Osteocyte (in vitro differentiated cells): ENCODE measurements at places on chromosomes 3 and 15.

- H3K4me1 ChIP-seq, result no peaks in the 10 kb centered on the region
- H3K27ac ChIP-seq, result no peak overlapping the region
- H3K27me3 ChIP-seq, result peaks cover 52% of the 10 kb centered on the region
- H3K4me3 ChIP-seq, result no peak overlapping the region
- DNase-seq, result no peak
Measured at GRCh38 chr3:112339134-112339533, 6.2 kb downstream of the CD200 start.

DNA sequence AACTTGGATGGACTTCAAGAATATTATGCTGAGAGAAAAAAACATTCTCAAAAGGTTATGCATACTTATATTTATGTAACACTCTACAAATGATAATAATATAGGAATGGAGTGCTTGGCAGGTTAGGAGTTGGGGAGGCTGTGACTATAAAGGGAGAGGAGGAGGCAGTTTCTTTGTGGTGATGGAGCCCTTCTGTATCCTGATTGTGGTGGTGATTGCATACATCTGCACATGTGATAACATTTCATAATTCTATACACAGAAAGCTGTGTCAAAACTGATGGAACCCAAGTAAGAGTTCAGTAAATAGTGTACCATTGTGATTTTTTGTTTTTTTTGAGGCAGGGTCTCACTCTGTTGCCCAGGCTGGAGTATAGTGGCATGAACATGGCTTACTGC lies 31.7 kb upstream of the FAM3D start:
- no peak overlapping the region for H3K27ac ChIP-seq
- H3K4me1 ChIP-seq, result no peaks in the 10 kb centered on the region
- peaks cover 20% of the 10 kb centered on the region for H3K27me3 ChIP-seq
- H3K36me3 ChIP-seq, result no peaks in the 10 kb centered on the region

DNA sequence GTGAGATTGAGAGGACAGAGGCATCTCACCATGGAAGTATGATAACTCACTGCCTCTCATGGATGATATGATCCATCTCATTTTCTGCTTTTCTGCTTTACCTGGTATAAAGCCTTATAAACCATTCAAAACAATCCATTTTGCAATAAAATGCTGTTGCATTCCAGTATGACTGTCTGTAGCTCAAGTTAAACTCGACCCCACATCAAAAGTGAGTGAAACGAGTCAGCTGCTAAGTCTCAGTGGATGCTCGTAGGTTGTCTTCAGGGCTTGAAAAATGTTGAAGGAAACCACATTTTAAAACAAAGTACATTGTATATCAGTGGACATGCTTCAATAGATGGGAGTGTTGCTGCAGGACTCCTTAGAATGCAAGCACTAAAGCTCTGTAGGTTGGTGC lies 839.0 kb downstream of the TUSC7 start:
- no peak overlapping the region for H3K4me3 ChIP-seq
- no peak for DNase-seq
- no peaks in the 10 kb centered on the region for H3K36me3 ChIP-seq
- H3K4me1 ChIP-seq, result peaks cover 6% of the 10 kb centered on the region
- H3K27me3 ChIP-seq, result peaks cover 2% of the 10 kb centered on the region

DNA sequence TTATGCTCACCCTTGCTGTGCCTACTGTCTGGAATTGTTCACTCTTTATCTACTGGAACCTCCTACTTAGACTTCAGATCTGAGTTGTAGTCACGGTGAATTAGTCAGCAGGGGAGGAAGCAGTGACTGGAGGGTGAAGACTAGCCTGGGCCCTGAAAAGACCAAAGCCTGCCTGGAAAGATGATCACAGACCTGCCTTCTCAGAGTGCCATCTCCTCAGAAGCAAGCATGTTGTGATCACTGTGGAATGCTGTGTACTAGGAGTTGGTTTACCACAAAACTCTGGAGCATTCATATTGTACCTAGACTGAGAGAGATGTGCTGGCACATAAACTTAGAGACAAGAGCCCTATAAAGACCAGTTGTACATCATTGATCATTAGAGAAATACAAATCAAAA lies 100.7 kb upstream of the SCN10A start:
- H3K27me3 ChIP-seq, result no peaks in the 10 kb centered on the region
- H3K27ac ChIP-seq, result no peak overlapping the region
- no peak for DNase-seq
- no peaks in the 10 kb centered on the region for H3K4me1 ChIP-seq
- H3K36me3 ChIP-seq, result no peaks in the 10 kb centered on the region

GRCh38 chr15:96070636-96071035 lies 259.9 kb upstream of the NR2F2 start:
- H3K36me3 ChIP-seq, result no peaks in the 10 kb centered on the region
- no peaks in the 10 kb centered on the region for H3K4me1 ChIP-seq
- H3K4me3 ChIP-seq, result no peak overlapping the region

- no peak for DNase-seq
- no peaks in the 10 kb centered on the region for H3K36me3 ChIP-seq
- no peak overlapping the region for H3K4me3 ChIP-seq
- no peak overlapping the region for H3K27ac ChIP-seq
Measured at GRCh38 chr3:46143951-46144473, 64.1 kb downstream of the CCR1 start.

- no peaks in the 10 kb centered on the region for H3K36me3 ChIP-seq
- peaks cover 6% of the 10 kb centered on the region for H3K4me1 ChIP-seq
- DNase-seq, result no peak
- H3K27ac ChIP-seq, result no peak overlapping the region
- no peaks in the 10 kb centered on the region for H3K27me3 ChIP-seq
Measured at GRCh38 chr15:65806397-65806796, 14.3 kb upstream of the DENND4A start.

DNA sequence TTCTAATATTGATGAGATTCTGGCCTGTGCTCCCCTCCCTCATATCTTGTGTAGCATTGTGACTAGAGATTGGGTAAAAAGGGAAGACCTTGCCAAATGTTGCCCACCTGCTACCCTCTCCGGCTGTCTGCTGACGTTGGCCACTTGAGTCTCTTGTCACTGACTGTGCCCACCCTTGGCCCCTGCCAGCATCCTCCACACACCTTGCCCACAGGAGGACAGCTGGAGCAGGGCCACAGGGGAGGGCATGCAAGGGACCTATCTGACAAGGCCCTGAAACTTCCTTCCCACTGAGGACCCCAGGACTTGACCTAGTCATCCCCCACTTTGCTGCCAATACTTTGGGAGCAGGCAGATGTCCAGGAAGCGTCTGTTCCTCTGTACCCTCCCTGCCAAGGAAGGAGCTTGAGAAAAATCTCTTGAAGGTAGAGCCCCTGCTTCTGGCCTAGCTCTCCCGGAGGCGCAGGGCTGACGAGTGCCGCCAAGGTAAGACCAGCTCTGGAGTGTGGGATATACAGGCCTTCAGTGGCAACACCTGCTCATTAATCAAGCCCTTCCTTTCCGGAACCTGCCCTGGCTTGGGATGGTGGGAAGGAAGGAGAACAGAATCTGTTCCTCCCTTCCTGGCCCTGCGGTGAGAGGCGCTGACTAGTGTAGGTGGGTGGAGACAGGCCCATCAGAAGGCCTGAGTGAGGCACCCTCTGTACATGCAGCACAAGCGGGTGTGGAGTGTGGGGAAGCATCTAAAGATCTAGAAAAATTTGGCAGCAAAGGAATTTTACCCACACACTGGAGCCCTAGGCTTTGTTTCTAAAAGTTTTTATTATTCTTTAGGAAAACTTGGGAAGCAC lies 4.9 kb upstream of the PAK6 start:
- no peak overlapping the region for H3K27ac ChIP-seq
- H3K4me1 ChIP-seq, result peaks cover 4% of the 10 kb centered on the region
- H3K36me3 ChIP-seq, result no peaks in the 10 kb centered on the region
- H3K4me3 ChIP-seq, result no peak overlapping the region

GRCh38 chr3:58296269-58296668 lies 9.8 kb upstream of the RPP14 start:
- H3K36me3 ChIP-seq, result no peaks in the 10 kb centered on the region
- H3K4me3 ChIP-seq, result no peak overlapping the region
- no peak for DNase-seq
- peaks cover 6% of the 10 kb centered on the region for H3K4me1 ChIP-seq
- H3K27me3 ChIP-seq, result peaks cover 10% of the 10 kb centered on the region

DNA sequence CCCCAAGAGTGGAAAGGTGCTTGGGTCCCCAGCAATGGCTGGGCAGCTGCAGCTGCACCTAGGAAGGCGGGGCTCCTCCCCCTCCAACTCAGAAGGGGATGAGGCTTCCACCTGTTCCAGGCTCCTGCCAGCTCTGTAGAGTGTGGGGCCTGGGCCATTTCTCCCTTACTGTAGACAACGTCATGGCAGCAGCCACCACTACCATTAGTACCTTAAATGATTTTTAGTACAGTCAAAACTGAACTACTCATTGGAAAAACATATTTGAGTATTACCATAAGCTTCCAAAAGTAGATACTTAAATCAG lies 1274.2 kb upstream of the GBE1 start:
- H3K27ac ChIP-seq, result no peak overlapping the region
- H3K4me3 ChIP-seq, result no peak overlapping the region
- peaks cover 4% of the 10 kb centered on the region for H3K36me3 ChIP-seq
- H3K4me1 ChIP-seq, result peaks cover 33% of the 10 kb centered on the region

GRCh38 chr3:49673121-49673714 lies 933 bp upstream of the APEH start:
- no peaks in the 10 kb centered on the region for H3K27me3 ChIP-seq
- H3K4me3 ChIP-seq, result peak overlapping the region; percentile 91
- DNase-seq, result no peak
- H3K36me3 ChIP-seq, result peaks cover 2% of the 10 kb centered on the region
- H3K4me1 ChIP-seq, result peaks cover 30% of the 10 kb centered on the region
- H3K27ac ChIP-seq, result peak overlapping the region; percentile 99

- H3K27ac ChIP-seq, result no peak overlapping the region
- DNase-seq, result no peak
- H3K4me3 ChIP-seq, result no peak overlapping the region
- H3K27me3 ChIP-seq, result no peaks in the 10 kb centered on the region
Measured at GRCh38 chr3:37147666-37148065, 26.7 kb downstream of the LRRFIP2 start.

DNA sequence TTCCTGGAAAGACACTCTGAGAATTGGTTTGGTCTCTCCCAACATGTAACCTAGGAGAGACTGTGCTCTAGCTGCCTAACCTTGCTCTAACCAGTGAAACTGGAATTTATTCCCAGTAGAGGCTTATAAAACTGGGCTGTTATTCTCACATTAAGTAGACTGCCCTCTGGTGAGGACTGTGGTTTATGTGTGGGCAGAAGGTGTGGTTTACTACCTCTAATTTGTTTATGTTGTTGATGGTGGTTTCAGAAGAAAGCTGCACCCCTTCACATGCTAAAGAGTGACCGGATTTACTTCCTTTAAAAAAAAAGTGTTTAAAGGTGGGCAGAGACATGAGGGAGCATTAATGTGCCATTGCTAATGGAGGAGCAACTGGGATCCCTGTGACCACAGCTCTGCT lies 273.2 kb downstream of the MECOM start:
- DNase-seq, result no peak
- H3K27ac ChIP-seq, result no peak overlapping the region
- H3K36me3 ChIP-seq, result no peaks in the 10 kb centered on the region
- peaks cover 33% of the 10 kb centered on the region for H3K4me1 ChIP-seq
- no peaks in the 10 kb centered on the region for H3K27me3 ChIP-seq
